ENCODE measurements at places on chromosomes 12 and 14.

DNA sequence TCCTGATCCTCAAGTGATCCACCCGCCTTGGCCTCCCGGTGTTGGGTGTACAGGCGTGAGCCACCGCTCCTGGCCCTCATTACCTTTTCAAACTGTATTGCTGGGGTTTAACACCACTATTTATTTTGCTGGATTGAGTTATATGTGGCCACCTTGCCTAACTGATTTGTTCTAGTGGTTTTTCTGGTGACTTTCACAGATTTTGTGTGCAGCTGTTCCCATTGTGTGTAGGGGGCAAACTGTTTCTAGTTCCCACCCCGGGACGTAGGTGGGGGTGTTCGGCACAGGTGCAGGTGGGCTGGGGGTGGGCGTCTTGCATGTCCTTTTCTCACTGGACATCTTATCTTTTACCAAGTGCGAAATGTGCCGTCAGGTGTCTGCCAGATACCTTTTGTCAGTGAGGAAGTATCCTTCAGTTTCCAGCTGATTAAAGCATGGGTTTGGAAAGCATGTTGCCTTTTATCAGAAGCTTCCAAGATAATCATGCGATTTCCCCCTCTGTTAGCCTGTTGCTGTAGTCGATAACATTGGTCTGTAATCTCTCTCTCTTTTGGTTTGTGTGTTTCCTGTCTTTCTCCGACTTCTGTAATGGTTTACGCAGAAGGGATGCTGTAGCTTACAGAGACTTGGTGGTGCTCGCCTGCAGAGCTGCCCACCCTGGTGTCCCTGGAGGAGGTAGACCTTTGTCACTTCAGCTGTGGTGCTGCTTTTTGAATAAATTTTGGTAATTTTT is 33.6 kb downstream of the AACS start:
- DNase-seq, result no peak

DNA sequence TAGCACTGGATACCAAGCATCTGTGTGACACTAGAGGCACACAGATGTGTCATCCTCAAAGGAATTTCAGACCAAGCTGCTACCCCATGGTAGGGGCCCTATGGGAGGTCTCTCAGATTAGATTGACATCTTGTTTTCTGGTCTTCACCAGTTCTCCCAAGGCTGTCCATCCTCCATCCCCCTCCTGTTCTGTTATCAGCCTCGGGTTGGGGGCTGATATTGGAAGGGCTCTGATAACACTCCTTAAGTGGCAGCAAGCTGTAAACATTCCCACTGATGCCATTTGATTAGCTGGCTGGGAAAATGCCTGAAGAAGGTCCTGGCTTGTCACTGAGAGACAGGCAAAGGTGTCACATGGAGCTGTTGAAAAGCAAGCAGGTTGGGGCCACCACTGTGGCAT is 185.9 kb upstream of the RBM19 start:
- no peak for DNase-seq

DNA sequence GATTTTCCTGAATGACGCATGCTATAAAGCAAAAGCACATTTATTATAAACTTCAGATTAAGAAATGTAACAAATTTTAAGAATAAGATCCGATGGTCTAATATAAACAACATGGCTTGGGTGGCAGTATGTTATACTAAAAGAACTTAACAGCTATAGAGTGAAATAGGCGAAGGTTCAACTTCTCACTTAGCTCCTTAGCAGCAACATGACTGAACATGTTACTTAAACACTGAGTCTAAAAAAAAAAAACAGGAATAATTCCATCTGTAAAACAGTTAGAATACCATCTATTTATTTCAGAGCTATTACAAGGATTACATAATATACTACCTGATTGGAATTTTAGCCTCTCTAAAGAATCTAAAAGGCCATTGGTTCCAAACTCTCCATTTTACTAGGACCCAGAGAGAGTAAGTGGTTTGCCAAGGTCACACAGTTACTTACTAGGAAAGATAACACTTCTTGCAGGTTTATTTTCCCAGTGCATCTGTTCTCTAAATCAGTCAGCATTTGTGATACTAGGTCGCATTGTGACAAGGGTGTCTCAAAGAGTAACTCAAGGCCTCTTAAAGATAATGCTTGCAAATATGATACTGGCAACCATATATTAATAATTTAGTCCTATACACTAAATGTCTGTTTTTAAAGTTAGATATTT is 14.8 kb downstream of the OSBPL8 start:
- DNase-seq, result no peak

DNA sequence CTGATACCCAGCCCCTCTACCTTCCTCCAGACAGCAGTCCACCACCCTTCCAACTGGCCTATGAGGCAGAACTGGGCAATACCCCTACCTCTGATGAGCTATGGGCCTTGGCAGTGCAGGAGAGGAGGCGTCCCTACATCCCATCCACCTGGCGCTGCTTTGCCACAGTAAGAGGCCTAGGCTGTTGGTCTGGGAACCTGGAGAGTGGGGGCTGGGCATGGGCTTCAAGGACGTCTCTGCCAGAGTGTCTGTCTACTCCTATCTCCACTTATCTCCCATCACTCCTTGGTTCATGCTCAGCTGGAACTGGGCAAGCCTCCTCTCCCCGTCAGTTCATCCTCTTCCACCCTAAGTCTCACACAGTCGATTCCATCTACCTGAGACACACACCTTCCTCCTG is 6.5 kb downstream of the AMHR2 start:
- DNase-seq, result peak; percentile 39

DNA sequence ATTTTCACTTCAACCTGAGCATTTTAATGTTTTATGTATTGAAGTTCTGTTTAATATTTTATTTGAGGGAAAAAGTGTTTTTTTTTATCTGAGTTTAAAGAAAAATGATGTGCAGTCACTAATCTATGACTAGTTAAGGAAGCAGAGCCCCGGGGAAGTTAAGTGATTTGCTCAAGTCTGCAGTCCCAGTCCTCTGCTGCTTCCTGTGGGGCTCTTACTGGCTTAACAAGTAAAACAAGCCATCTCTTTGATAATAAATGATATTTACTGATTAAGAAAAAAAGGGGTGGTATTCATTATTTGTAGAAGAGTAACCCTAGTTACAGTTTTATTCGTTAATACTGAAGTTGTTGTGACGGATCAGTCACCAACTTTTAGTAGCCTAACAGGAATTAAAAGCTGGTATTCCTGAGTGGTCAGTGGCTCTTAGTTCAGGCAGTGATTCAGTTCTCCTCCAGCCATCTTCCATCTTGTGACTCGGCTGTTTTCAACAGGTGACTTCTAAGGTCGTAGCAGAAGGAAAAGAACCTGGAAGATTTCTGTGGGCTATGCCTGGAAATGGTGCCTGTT is 21.7 kb downstream of the BICDL1 start:
- DNase-seq, result no peak

DNA sequence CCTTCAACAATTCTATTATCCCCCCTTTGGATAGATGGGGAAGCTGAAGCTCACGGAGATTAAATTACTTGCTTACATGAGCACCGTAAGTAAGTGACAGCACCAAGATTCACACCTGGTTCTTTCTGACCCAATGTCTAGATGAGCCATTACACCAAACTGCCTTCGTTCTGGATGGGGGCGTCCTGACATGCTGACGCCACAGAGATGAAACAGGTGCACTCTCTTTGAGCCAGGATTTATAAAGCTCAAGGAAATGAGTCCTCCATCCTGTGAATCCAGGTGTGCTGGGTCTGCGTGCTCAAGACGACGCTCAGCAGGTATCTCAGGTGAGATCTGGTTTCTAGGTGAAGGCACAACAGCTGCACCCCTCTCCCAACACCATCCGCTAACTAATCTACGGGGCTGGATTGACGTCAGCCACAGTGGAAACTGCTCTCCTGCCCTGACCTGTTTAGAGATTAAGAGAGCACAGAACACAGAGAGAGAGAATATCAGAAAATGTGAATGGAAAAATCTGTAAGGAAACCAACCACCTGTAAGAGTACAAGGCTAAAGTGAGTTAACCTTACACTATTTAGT is 61.6 kb downstream of the KSR2 start:
- no peak for DNase-seq

DNA sequence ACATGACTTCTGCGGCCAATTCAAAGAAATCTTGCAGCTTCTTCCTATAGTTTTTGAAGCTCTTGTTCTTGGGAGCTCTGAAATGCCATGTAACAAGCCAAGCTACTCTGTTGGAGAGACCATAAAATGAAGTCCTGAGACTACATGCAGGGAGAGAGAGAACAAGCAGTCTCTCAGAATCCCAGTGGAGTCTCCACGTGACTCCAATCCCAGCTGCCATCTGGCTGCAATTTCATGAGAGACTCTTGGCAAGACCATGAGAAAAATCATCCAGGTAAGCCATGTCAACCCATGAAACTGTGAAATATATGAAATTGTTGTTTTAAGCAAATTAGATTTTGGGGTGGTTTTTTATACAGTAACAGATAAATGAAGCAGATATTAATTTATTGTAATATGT is 54.4 kb downstream of the KLRG1 start:
- no peak for DNase-seq

- no peak for DNase-seq
Observed at GRCh38 chr12:53044896-53045695, 4.8 kb upstream of the TNS2 start.

- DNase-seq, result no peak
Observed at GRCh38 chr12:94769776-94770759, 119.7 kb upstream of the TMCC3 start.

DNA sequence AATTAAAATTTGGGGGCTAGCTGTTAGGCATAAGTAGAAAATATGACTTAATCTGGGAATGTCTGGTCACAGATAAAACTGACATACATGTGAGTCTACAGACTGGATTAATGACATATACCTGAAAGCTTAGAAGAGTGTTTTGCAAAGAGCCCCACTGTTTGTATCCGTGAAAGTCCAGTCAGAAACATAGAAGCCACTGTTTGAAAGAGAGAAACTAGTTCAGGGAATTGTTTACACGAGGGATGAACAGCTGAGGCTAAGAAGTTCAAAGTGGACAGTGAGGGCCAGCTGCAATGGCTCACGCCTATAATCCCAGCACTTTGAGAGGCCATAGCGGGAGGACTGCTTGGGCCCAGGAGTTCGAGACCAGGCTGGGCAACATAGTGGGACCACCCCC is 36.2 kb upstream of the SGPP1 start:
- DNase-seq, result no peak

- DNase-seq, result peak; percentile 99
Observed at GRCh38 chr14:55051423-55052268, at the start of gene MAPK1IP1L. MAPK1IP1L (plus strand) TSS chr14:55051647; CDS start chr14:55061684, 10,037 bp downstream.

DNA sequence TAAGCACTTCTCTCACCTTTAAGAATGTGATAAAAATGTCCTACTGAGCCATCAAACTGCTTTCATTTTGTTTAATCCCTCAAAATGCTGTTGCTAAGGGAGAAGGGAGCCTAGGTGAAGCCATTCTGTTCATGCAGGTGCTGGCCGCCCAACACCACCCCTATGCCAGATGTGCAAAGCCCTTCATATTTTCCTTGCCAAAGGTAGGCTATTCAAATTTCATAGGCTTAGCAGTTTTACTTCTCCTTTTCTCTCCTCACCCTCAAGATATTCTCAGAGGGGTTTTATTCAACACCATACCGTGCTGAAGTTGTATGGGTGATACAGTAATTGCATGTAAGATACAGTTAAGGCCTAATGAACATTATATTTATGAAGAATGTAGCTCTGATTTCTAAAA is 461.7 kb downstream of the GXYLT1 start:
- DNase-seq, result no peak

DNA sequence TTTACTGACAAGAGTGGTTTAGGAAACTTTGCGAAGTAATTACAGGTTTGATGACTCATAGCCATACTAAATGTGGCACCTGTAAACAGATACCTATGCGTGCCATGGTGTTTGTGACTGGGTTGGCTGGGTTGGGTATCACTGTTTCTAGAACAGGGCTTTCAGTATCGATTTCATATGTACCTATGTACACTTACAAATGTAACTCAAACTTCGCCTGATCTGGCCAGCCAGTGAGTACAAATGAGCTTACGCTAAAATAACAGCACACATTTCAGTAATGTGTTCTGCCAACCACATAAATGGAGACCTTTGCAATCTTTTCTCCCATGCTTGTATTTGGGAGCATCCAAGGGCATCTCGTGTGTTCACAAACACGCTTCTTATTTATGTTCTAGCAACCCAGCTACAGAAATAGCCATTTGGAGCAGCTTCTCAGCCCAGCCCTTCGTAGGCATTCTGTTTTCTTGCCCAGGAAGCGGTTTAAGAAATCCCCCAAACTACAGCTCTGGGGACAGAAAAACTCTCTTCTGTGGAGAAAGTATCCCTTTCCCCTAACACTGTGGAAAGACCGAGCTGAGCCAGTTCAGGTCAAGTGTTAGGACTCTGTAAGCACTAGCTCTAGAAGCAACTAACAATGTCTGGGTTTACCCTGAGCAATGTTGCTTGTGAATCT is 42.3 kb upstream of the MDM1 start:
- no peak for DNase-seq

DNA sequence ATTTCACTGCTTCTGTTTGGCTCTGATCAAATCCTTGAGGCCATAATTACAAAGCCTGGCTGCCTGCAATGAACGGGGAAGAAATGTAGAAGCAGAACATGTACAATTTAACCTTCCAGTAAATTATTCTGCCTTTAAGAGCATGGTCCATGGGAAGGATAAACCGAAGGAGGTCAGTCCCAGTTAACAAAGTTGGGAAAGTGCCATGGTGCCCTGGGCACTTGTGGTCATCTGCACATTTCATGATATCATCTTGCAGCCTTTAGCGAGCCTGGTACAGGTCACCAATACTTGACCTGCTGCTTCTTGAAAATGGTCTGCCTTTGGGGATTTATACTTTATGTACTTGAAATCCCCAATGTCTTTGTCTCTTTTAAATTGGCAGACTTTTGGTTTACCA is 175.9 kb upstream of the KITLG start:
- DNase-seq, result no peak

- no peak for DNase-seq
Observed at GRCh38 chr14:32017587-32017986, 59.5 kb upstream of the ARHGAP5 start.
